ENCODE measurements at places on chromosomes 2 and 18.

GRCh38 chr2:188450732-188451483, 159.2 kb downstream of the GULP1 start:
- DNase-seq: no peak

- DNase-seq: no peak
Observed at GRCh38 chr18:49279041-49279440, 181.4 kb downstream of the DYM start.

- no peak for DNase-seq
Observed at GRCh38 chr2:27351802-27352598, 4.6 kb downstream of the GTF3C2 start.

GRCh38 chr2:29632018-29632417, 289.4 kb downstream of the ALK start:
- DNase-seq: no peak

DNA sequence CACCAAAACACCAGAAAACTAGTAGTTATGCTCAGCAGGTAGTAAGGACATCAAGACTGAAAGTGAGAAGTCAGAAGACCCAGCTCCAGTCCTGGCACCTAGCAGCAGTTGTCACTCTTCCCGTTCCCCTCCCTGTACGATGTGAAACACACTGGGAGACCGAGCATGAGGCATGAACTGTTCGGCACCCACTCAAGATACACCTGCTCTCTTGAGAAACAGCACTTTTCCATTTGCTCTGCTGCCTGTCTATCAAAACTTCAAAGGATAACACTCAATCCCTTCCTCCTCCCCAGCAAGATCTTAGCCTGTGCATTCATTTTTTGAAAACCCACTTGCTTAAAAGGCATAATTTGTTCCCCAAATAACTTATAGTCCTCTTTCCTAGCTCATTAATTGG, 123.9 kb downstream of the PLEKHM3 start:
- DNase-seq: no peak

- DNase-seq: no peak
Observed at GRCh38 chr2:152492911-152493310, 157.9 kb downstream of the FMNL2 start.

DNA sequence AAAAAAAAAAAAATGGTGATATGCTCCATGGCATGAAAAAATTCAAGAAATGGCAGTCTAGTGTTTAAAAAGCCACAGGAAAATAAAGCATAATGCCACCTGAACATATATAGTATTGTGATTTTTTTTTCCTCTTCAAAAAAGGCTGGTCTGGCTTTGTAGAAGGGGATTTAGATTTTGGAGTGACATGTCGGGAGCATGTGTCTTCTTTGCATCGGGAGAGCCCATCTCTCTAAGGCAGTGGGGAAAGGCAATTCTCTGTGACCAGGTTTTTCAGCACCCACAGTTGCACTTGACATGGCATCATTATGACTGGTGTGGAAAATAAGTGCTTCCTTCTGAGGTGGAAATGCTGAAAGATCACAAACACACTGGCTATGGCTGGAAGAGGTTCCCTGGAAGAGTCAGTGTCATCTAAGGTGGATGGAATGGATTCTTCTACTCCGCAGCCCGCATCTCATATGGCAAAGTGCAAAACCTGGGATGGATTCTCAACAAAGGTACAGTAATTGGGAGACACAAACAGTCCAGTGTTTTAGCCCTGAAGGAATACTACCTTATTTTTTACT, 172.5 kb downstream of the AGAP1 start:
- DNase-seq: no peak

GRCh38 chr2:136116151-136116812, 1.7 kb downstream of the CXCR4 start:
- DNase-seq: peak; percentile 77

DNA sequence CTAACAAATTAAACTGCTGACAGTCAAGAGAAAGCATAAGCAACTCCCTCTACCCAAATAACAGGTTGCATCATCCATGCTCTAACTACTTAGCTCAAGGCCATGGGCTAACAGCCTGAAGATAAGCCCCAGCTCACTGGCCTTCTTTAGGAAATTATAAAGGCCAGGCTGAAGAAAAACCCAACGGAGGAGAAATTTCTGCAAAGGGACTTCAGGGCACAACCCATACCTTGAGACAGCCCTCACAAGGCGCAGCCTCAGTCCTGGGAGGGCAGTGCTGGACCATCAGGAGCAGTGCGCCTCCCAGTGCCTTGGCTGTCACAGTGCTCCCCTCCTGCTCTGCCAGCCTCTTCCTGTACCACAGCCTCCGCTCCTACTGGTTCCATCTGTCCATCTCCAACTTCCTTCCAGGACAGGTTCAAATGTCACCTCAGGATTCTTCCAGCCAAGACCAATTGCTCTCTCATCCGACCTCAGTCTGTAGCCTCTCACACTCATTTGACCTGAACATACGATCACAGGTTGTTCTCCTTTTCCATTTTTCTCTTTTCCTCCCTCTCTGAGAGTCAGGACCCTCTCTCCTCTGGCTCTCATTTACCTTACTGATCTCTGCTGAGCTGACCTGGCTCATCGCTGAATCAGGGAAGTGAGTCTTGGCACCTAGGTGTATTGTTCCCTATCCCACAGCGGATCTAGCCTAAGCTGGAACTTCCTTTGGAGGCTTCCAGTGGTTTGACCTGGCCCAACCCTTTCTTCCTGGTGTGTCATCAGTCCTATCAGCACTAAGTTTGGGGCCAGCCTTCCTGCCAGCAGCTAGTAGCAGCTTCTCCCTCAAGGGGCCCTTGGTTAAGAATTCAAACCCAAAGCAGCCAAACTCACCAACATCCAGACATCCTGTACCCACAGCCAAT, 1.9 kb downstream of the MCFD2 start:
- DNase-seq: no peak

- no peak for DNase-seq
Observed at GRCh38 chr2:116718451-116718850, 1096.0 kb upstream of the DDX18 start.

GRCh38 chr2:135948642-135949355, 36.6 kb downstream of the DARS1 start:
- peak; percentile 23 for DNase-seq

- no peak for DNase-seq
Observed at GRCh38 chr2:85922199-85922598, 33.4 kb upstream of the ST3GAL5 start.

- DNase-seq: no peak
Observed at GRCh38 chr18:7590826-7591560, 23.9 kb downstream of the PTPRM start.

DNA sequence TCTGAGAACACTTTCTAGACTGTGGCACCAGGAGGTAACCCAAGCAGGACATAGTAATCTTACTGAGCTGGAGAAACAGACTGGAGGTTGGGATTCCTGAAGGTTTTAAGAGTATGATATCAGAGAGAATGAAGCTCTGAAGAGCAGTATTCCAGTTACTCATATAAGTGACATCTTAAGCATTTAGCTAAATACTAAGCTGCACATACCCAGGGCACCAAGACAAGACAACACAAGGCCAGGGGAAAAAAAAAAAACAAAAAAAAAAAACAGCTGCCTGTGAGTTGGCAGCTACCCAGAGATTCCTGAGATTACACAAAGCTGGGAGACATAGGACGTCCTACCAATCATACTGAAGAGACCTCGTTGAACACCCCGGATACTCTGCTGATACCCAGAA, 175.8 kb downstream of the SRBD1 start:
- DNase-seq: no peak

DNA sequence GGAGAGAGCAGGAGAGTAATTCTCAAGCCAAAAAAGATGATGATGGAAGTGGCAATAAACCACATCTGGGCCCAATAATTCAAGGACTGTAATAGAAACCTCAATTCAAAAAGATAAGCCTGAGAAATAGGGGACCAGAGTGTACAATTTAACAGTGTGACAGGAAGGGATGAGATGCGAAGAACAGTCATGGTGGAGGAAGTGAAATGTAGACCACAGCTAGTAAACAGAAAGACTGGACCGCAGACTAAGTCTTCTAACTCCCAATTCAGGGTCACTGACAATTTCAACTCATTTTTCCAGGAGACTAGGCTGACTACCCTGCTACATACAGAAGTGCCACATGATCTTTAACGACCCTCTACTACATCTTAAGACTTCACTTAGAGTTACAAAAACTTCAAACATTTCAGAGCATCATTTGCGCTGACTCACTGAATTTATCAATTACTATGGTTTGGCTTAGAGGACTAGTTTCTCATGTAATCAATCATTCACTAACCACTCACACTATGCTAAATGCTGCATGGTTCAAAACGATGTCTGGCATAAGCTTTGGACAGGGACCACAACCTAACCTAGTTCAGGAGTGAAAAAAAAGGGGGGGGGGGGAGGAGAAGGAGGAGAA, 9.0 kb downstream of the CUL3 start:
- DNase-seq: no peak

DNA sequence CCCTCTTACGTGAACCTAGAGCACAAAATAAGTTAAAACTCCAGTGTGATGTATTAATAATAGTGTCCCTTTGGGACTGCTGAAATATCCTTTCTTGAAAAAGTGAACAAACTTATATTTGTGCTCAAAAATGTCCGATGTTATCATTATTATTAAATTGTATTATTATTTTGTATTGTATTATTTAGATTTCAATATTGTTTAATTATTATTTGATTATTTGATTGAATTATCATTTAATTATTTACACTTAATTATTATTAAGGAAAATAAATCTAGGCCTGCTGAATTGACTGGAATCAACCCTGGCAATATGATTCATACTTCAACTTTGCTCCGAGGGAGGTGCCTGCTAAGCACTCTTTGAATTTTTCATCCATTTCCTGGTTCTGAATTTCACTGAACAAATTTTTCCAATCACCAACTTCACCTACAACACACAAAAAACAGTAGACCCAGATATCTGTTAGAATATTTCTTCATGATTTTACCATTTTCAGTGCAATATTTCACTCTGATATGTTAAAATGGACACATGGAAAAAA, 10.9 kb upstream of the EIF2AK2 start:
- DNase-seq: no peak

GRCh38 chr18:37412829-37413228, 152.8 kb downstream of the CELF4 start:
- DNase-seq: no peak

DNA sequence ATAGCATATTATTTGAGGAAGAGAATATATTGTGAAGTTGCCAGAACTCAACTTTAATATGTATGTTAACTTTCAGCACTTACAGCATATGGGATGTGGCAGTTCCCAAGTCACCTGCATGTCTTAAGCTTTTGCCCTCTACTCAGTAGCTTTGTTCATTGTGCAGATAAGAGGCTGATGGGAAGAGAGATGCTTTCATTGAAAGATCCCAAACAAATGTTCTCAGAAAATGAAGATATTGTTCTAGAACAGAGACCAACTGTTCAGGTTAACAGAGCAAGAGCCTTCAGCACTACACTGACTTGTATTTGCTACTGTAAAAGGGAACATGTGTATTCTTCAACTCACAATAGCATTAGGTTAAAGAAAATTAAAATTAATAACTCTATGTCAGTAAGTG, 28.1 kb downstream of the GAREM1 start:
- DNase-seq: no peak

GRCh38 chr18:70405052-70405451, 116.2 kb downstream of the SOCS6 start:
- no peak for DNase-seq

- peak; percentile 20 for DNase-seq
Observed at GRCh38 chr2:174729797-174730697, 34.2 kb downstream of the CHRNA1 start.

- DNase-seq: no peak
Observed at GRCh38 chr18:49668574-49669275, 106.9 kb downstream of the LIPG start.

DNA sequence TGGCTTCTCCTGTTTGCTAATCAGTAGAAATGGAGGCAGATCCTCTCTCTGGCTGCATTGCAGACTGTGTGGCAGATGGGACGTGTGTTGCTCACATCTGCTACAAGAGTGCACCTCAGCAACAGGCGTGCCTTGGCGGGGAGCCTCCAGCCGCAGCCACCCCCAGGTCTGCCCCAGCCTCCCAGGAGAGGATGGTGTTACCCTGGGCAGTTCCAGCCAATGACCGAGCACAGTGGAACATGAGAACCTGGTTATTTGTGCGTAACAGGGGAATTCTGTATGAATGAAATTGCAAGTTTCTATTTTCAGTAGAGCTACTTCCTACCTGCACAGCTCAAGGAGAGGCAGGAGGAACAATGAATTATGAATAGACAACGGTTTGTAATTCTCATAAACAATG, 130.6 kb upstream of the CBLN2 start:
- no peak for DNase-seq

- peak; percentile 19 for DNase-seq
Observed at GRCh38 chr2:246489-247144, 17.2 kb downstream of the SH3YL1 start.

DNA sequence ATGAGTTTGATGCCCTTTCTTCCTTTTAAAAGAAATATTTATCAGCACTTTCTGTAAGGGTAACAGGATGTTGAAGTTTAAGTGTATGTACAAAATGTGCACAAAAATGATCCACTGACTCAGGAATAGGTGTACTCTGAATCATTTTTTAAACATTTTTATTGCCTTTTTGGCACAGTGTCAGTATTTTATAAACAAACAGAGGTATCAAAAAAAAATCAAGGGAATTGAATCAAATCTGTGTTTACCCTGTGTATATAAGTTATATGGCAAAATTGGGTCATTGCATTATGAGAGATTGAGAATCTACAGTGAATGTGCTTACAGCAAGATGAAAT, 513.9 kb upstream of the NETO1 start:
- DNase-seq: no peak

- DNase-seq: no peak
Observed at GRCh38 chr18:44887227-44887631, 206.5 kb downstream of the SETBP1 start.

DNA sequence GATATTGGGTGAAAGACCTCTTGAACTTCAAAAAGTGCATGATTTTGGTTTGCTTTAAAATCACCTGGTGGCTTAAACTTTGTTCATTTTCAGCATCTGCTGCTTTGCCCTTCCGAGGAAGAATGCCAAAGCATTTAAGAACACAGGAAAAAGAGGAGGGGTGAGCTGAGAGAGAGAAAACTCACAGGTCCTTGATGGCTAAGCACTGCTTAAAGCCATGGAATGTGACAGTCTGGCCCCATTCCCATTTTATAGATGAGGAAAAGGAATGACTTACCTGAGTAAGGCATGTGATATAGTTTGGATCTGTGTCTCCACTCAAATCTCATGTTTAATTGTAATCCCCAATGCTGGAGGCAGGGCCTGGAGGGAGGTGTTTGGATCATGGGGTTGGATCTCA, 58.1 kb downstream of the KCNS3 start:
- DNase-seq: no peak

DNA sequence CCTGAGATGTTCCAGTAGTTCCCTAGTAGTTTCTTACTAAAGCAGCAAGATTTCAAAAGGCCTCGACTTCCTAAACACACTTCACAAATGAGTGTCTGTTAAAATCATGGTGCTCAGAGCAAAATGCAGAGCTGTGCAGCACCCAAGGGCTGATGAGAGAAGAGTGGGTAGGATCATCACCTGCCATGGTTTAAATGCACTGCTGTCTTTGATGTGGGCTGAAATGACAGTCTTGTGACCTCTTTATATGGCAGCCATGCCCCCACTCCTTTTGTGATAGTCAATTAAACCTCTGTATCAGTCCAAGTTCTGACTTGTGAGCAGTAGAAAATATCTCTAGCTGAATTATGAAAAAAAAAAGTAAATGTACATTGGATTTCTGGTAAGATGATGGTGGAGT, 107.1 kb downstream of the TFCP2L1 start:
- DNase-seq: no peak

GRCh38 chr2:25315316-25315680, 26.4 kb downstream of the DNMT3A start:
- DNase-seq: no peak

GRCh38 chr2:238427435-238428162, 872 bp downstream of the ASB1 start:
- no peak for DNase-seq
